ENCODE measurements at places on chromosomes 1 and 21. TPM values are rescaled to one million over a fixed set of nuclear protein-coding genes. Genes with fewer than 3 reads are reported as not detected.

B3GALT5 gene
- 7.0 TPM for total RNA-seq

PROX1 gene
- total RNA-seq, result 15.7 TPM

ABCG1 gene
- total RNA-seq, result 7.2 TPM

SPRR3 gene
- not detected for total RNA-seq

HMGCS2 gene
- 188 TPM for total RNA-seq

OLFML2B gene
- 2.2 TPM for total RNA-seq

SPRR2E gene
- not detected for total RNA-seq

TNFSF4 gene
- total RNA-seq, result 3.9 TPM
